ENCODE measurements at places on chromosomes 12 and 14. TPM values are rescaled to one million over a fixed set of nuclear protein-coding genes. Genes with fewer than 3 reads are reported as not detected.

GRCh38 chr14:32925439-32925838, 13.2 kb upstream of the NPAS3 start:
- no peak for DNase-seq

HOXC4 gene
- not detected for total RNA-seq

PPP1R1A gene
- not detected for total RNA-seq

CLEC1B gene
- total RNA-seq, result not detected

GRCh38 chr12:57627501-57628279, 5.3 kb downstream of the B4GALNT1 start:
- no peak for DNase-seq

GRCh38 chr12:27186022-27186839, 57.9 kb upstream of the STK38L start:
- DNase-seq, result no peak

- DNase-seq, result no peak
These were observed 148.0 kb downstream of the FUT8 start for GRCh38 chr14:65560340-65561027.

DNA sequence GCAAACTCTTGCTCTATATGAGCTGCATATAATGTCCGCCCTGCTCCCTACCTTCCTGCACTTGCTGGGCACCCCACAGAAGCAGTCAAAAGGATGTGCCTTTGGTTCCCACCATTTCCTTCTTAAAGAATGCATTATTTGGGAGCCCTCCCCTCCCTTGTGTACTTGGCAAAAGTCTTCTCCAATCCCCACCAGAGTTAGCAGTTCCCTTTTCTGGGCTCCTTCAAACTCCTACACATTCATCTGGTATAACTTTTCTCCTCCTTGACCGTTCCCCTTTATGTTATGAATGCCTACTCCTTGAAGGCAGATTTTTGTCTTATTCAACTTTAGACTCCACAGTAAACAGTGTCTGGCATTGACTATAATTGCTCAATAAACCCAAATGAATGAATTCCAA, 27.8 kb downstream of the AREL1 start:
- DNase-seq, result no peak

DNA sequence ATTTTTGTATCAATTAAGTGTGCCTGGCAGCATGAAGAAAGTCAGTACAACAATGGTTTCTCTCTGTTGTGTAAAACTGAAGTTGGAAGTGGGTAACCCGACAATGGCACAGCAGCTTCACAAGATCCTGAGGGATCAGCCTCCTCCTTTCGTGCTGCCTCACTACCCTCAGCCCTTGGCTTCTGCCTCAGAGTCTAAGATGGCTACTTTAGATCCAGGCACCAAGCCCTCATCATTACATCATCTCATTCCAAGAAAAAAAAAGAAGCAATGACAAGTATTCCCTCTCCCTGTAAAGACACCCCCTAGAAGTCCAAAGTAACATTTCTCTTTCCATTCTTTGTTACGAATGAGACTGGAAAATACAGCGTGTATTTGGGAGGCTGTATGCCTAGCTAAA, 92.6 kb downstream of the DNAI7 start:
- DNase-seq, result no peak

DNA sequence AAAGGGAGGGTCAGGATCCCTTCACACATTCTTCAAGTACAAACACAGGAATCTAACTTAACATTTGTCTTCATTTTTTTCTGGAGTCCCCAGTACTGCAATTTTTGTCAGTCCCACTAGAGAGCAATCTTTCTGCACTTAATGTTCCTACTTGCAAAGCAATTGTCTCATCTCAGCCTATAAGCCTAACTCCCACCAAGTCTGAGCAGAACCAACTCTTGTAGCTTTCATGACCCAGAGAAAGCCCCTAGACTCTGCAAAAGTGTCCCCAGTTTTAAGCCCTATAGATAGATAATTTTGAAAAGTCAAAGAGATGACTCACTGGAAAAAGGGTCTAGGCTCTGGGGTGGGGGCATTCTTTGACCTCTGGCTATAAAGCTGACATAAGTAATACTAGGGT, 1.8 kb upstream of the ZBTB39 start:
- peak; percentile 73 for DNase-seq

DNA sequence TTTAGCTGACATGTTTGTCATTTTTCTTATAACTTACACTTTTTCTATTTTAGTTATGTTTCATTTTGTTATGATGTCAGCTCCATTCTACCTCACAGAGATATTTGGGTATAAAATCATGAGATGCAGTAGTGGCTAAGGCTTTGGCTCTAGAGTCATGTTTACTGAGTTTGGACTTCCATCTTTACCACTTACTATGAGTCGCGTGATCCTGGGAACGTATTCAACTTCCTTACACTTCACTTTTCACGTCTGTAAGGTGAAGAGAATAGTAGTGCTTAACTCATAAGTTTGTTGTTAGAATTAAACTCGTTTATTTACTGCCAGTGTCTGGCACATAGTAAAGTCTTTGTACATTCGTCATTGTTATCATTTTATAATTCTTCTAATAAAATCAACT, 126.3 kb downstream of the ERC1 start:
- DNase-seq, result peak; percentile 30

DNA sequence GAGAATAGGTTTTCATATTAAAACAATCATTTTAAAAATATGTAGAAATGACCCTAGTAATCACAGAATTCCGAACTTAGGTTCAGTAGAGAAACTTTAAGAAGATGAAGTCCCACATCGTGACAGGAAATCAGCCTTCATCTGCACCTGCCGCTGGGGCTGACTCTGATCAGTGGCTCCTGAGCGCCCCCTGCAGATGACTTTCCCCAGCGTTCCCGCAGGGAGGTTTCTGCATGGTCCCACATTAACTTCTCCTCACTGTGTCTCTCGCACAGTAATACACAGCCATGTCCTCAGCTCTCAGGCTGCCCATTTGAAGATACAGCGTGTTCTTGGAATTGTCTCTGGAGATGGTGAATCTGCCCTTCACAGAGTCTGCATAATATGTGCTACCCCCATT, 1131.1 kb downstream of the TMEM121 start:
- no peak for DNase-seq

DNA sequence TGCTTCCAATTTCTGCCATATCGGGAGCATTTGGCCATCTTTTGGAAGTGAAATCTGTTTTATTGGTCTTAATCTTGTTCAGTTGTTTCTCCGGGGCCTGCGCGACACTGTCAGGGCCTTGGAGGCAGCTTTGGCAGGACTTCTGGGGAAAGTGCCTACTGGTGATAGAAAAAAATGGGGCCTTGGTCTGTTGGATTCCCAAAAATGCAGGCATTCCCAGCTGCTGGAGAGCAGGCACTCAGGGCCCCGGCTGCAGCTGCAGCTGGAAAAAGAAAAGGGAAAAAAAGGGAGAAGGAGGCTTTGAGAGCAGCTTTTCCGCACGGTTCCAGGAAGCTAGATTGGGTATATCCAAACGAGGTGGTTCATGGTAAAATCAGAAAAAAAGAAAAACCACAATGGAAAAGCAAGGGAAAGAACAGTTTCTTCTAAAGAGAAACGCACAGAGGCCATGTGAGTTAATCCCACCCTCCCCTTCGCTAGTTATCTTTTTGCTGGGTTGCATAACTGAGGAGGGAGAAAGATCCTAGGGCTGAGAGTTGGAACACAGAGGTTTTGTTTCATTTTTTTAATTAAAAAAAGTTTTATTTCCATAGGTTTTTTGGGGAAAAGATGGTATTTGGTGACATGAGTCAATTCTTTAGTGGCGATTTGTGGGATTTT, 134.7 kb upstream of the RFLNA start:
- no peak for DNase-seq

- DNase-seq, result no peak
These were observed 4.3 kb downstream of the NUAK1 start for GRCh38 chr12:106134294-106134949.

- peak; percentile 36 for DNase-seq
These were observed 242.5 kb upstream of the ARHGAP5 start for GRCh38 chr14:31834616-31835015.

DNA sequence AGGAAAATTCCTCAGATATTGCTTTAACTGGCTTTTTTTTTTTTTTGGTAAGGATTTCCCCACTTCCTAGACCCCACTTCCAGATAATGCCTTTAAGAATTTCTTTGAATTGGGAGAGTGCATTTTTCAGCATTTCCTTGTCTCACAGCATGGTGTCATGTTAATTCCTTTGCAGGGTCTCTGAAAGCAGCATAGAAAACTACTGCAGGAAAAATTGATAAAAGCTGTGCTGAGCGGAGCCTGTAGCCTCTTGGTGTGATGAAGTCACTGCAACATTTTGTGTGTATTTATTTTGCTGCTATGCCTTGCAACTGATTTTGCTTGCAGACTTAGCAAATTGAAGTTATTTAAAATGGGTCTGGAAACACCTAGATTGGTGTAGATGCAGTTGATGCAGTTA, 2.7 kb downstream of the ANO4 start:
- DNase-seq, result no peak

MIPOL1 gene
- total RNA-seq, result 16.6 TPM

PMCH gene
- not detected for total RNA-seq

OR4K5 gene
- not detected for total RNA-seq

DNA sequence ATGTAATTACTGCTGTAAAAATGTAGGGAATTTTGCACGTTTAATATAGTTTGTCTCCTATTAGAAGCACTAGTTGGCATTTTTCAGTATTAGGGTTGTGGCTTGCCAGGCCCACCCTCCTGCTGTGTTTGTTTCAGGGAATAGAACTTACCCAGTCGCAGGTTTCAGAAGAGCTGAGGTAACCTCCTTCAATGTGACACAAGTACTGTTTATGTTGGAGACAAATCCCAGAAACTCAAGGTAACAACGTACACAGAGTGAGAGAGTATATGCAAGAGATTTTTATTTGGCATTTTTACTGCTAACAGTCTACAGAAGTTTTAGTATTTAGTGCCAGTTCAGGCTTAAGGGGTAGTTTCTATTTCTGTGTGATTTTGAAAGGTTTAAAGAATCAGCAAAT, 284.3 kb downstream of the RAD51B start:
- DNase-seq, result peak; percentile 25

- peak; percentile 96 for DNase-seq
These were observed 191.5 kb downstream of the SLC5A8 start for GRCh38 chr12:101018540-101018939.

DNA sequence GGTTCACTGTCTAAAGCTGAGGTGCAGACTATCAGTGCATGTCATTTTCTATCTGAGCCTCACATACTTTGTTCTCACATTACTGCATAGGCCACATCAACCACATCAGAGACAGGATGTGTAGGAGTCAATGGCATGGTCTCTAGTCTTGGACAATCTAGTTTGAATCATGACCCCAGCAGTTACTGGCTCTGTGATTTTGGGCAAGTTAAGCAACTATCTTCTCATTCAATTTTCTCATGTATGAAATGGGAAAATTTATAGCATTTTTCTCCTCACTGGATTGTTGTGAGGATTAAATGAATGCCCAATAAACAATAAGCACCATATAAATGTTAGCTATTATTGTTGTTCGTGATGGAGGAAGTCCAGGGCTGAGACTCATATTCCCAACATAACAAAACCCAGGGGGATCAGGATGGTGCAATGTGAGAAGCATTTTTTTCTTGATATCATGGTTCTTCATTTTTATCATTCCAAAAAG, 432.6 kb downstream of the LRIG3 start:
- DNase-seq, result no peak

DNA sequence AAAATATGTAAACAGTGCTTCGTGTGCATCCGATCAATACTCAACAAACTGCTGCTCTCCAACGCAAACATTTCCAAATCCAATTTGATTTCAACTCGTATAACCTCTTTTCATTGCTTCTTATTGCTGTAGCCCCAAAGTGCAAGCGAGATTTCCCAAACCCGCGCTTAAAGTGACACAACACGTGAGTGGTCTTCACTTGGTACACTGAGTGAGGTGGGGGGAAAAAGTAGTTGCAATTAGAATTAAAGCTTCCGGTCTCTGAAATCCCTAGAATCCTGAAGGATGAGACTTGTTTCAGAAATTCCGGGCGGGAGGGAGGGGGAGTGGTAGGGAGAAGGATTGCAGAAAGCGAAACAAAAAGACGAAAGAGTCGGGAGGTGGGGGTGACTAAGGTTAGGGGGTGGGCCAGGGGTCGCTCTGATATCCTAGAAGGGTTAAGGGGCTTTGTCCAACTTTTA, 387.5 kb downstream of the BCAT1 start:
- peak; percentile 11 for DNase-seq

NPFF gene
- total RNA-seq, result not detected

LRIG3 gene
- 30.6 TPM for total RNA-seq

CACNA2D4 gene
- total RNA-seq, result not detected

- no peak for DNase-seq
These were observed 35.2 kb upstream of the SLC38A1 start for GRCh38 chr12:46304070-46304469.

DNA sequence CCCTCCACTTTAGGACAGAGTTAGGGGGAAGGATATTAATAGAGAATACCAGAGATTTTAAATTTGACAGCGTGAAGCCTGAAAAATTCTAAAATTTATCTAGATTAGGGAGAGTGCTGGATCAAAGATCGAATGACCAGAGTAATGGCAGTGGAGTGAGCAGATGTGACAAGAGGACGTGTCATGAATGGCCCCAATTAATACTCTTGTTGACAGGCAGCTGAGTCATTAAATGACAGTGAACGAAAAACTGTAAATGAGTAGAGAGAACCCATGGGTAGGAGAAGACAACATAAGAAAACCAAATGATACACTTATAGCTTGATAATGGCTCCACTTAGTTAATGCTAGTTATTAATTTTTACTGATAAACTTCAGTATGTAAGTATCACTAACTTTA, 73.9 kb upstream of the PLEKHA5 start:
- DNase-seq, result no peak

IFI27L2 gene
- 44.5 TPM for total RNA-seq

DNA sequence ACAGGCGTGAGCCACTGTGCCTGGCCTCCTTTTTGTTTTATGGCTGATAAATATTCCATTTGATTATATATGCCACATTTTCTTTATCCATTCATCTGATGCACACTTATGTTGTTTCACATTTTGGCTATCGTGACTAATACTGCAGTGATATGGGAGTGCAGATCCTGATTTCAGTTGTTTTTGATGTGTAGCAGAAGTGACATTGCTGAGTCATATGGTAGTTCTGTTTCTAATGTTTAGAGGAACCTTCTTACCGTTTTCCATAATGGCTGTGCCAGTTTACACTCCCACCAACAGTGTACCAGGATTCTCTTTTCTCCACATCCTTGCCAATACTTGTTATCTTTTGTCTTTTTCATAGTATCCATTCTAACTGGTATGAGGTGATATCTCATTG, 235.9 kb downstream of the ERC1 start:
- DNase-seq, result no peak

FGF6 gene
- total RNA-seq, result not detected

TSPAN11 gene
- under 0.01 TPM for total RNA-seq

GRCh38 chr12:132723764-132724140, 13.1 kb downstream of the PGAM5 start:
- DNase-seq, result no peak

GRCh38 chr12:88562151-88562550, 18.1 kb downstream of the KITLG start:
- no peak for DNase-seq

Data from bronchial epithelial cell (primary cell).